Sciatic nerve (tissue), 2 donors: ENCODE measurements at places on chromosomes 2 and 18. TPM values are rescaled to one million over a fixed set of nuclear protein-coding genes. Genes with fewer than 3 reads are reported as not detected.

Gene ZFP36L2
- 172 TPM for total RNA-seq

Gene ANKRD36C
- 81.0 TPM for total RNA-seq

Gene ANKRD30B
- 17.2 TPM for total RNA-seq

Gene GPAT2
- total RNA-seq, result 11.1 TPM

Gene GREB1L
- total RNA-seq, result 2.0 TPM

Gene APCDD1
- 43.1 TPM for total RNA-seq

Gene TUBB6
- total RNA-seq, result 141 TPM

DNA sequence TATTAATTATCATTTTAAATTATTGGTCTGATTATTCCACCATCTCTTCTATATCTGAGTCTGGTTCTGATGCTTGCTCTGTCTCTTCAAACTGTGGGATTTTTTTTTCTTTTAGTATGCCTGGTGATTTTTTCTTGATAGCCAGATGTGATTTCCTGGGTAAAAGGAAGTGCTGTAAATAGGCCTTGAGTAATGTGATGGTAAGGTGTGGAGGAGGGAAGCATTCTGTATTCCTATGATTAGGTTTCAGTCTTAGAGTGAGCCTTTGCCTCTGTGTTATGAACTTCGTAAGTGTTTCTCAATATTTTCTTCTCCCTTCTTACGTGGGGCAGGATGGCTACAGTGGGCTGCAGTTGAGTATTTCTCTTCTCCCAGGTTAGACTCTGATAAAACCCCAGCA is 103.0 kb downstream of the EHBP1 start:
- no peak for DNase-seq

DNA sequence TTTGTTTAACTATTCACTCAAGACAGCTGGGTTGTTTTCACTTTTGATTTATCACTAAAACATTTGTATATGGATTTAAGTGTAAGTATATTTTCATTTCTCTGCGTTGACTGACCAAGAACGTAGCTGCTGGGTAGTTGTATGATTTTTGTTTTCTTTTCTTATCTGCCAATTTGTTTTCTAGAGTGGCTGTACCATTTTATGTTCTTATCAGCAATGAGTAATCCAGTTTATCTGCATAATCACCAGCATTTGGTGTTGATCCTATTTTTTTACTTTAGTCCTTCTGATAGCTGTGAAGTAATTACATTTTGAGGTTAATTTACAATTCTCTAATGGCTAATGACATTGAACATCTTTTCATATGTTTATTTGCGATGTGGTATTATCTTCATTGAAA is 1178.4 kb upstream of the TMEFF2 start:
- no peak for DNase-seq

DNA sequence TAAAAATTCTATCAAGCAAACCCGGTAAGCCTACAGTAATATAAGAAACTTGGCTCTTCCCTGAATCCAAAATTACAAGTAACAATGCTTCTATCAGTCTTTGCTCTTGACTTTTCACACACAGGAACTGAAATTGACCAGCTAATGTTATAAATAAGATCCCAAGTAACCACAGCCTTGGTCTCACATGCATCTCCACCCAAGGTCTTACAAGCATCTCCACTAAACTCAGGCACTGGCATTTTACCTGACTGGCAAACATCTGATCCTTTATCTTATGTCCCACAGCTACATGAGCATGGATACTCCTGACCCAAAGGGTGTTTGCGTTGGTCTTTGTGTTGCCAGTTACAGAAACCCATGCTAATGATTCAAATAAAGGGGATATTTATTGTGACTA is 302.3 kb upstream of the EPHA4 start:
- no peak for DNase-seq

- no peak for DNase-seq
These were observed 75.1 kb downstream of the MBD5 start for GRCh38 chr2:148096012-148096411.

GRCh38 chr18:76571689-76572088 is 76.6 kb upstream of the ZNF516 start:
- DNase-seq, result no peak

- no peak for DNase-seq
These were observed 107.0 kb downstream of the GALNT14 start for GRCh38 chr2:31031132-31031706.

DNA sequence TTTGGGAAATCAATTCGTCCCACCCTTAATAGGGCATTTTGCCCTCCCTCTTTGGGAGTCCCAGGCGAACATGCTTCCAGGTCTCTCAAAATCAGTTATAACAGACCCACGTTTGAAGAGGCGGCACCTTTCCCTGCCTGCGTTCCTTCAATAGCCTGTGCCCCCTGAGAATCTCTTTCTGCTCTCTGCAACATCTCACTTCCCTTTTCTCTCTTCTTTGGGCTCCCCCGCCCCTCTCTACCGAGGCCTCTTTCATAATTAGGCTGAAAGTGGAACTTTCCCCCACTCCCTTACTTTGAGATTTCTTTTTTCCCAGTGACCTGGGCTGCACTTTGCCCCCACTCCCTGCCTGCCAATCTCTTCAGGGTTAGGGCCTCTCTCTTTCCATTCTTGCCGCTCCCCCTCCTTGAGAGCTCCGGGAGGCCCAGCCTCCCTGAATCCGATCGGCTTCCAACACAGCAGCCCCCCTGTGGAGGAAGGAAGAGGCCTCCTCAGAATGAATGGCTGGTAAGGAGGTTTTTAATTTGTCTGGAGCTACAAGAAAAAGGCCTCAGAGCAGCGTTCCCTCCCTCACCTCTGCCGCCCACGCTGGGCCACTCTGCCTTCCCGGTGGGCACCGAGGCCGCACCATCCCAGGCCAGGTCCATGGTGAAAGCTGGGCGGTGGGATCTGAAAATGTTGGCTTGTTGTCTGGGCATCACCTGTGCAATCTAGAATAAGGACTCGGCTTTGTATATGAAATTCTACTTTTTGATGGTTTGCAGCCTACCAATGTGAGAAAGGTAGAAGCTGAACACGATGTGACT is 162.6 kb upstream of the SIX3 start:
- no peak for DNase-seq

DNA sequence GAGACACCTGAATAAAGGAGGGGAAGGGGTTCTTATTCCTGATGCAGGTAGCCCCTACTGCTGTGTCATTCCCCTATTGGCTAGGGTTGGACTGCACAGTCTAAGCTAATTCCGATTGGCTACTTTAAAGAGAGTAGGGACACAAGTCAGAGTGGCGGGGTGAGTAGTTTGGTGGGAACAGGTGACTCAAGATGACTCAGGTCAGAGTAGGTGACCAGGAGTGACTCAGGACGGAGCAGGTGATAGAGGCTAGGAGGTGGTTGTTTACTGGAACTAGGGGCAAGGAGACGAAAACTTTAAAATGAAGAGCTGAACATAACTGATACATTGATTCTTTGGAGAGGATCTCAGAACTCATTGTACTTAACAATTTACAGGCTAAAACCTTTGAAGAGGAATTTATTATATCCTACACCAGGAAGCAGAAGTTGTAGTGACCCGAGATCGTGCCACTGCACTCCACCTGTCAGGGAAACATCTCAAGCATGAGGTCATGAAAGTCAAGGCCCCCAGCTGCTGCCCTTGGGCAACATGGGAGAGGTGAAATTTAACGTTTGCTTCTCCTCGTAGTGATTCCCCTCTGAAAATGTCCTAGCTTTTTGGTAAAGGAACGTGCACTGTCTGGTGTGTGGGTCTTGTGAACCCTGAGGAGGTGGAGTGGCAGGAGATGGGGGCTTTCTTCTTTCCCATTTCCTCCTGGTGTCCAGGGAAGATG is 4.5 kb upstream of the CYP27A1 start:
- DNase-seq, result no peak

DNA sequence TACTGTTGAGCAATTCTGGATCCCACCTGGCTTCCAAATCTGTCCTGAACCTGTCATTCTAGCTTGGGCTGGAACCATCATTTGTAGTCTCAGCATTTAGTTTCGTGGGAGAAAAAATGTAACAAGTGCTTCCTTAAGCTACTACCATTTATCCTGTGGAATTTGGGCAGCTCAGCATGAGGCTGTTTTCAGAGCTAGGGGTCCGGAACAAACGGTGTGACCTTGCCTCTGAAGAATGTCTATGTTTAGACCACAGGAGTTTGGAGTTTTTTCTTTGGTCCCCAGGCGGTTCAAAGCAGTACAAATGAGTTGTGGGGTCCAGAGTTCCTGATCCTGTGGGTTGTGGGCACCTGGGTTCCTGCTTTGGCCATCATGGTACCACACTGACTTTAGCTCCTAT is 59.1 kb upstream of the TMEM178A start:
- no peak for DNase-seq
